ENCODE measurements at places on chromosomes 12 and 14.

DNA sequence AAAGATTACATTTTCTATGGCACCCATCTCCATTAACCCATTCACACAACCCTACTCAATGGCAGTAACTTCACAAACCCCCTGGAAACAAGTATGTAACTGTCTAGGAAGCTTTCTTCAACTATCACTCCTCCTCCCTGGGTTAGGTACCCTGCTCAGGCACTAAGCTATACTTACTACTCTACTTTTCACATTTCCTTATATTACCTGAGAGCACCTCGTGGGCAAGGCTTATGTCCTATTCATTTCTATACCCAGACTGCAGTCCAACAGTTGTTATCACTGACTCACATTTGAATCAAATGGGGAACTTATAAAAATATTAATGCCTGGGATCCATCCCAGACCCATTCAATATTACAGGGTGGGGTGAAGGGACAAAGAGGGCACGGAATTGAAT, 4.6 kb downstream of the PAWR start:
- DNase-seq: no peak

- no peak for DNase-seq
Observed at GRCh38 chr14:99069946-99070345, 202.1 kb downstream of the BCL11B start.

GRCh38 chr12:22310275-22310674, 24.2 kb downstream of the ST8SIA1 start:
- no peak for DNase-seq

DNA sequence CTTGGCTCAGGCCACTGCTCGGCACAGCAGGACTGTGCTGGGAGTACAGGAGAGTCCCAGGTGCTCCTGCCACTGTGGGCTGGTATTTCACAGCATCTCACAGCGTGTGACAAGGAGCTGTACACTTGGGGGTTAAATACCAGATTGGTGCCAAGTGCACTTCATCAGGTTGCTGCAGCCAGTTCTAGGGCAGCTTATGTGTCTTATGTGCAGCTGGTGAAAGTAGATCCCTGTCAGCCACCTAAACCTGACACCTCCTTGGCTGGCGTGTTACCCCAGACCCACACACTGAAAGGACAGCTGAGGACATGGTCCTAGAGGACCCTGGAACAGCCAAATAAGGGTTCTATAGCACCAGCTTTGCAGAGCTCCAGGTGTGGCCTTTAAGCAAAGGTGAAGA, 18.9 kb downstream of the PLEKHH1 start:
- no peak for DNase-seq

- DNase-seq: no peak
Observed at GRCh38 chr12:108667349-108667748, 33.7 kb upstream of the SELPLG start.

DNA sequence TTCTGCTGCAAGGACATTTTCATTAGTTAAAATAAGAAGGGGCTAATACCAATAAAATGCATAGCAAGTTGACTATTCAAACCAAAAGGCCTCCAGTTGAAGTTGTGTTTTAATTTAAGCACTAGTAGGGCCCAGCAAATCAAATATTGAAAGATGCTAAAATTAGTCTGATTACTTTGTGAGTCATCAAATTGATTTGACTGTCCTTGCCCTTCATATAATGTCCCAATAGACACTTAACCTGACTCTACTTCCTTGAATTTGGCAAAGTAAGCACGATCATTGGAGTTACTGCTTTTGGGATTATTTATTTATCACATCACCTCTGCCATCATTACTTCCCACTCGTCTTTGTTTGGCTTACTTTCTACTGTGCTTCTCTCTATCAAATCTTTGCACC, 798.5 kb downstream of the DIO2 start:
- no peak for DNase-seq

- no peak for DNase-seq
Observed at GRCh38 chr14:103453791-103454190, 68.6 kb downstream of the MARK3 start.

- DNase-seq: no peak
Observed at GRCh38 chr12:4152145-4152795, 121.3 kb upstream of the CCND2 start.

DNA sequence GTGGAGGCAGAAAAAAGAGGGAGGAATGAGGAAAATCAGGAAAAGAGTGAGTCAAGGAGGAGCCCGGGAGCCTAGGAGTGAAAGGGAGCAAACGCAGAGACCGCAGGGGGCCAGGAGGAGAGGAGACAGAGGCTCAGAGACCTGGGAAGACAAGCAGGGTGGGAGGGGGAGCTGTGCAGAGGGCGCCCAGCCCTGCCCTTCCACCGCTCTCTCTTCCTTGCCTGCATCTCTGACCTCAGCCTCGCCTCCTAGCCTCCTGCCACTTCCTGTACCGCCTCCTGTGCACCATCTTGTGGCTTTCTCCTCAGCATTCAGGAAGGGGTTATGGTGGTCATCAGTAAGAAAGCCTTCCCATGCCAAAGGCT, 1.3 kb downstream of the CLSTN3 start:
- no peak for DNase-seq

GRCh38 chr12:116665666-116666304, 72.1 kb downstream of the SPRING1 start:
- no peak for DNase-seq

DNA sequence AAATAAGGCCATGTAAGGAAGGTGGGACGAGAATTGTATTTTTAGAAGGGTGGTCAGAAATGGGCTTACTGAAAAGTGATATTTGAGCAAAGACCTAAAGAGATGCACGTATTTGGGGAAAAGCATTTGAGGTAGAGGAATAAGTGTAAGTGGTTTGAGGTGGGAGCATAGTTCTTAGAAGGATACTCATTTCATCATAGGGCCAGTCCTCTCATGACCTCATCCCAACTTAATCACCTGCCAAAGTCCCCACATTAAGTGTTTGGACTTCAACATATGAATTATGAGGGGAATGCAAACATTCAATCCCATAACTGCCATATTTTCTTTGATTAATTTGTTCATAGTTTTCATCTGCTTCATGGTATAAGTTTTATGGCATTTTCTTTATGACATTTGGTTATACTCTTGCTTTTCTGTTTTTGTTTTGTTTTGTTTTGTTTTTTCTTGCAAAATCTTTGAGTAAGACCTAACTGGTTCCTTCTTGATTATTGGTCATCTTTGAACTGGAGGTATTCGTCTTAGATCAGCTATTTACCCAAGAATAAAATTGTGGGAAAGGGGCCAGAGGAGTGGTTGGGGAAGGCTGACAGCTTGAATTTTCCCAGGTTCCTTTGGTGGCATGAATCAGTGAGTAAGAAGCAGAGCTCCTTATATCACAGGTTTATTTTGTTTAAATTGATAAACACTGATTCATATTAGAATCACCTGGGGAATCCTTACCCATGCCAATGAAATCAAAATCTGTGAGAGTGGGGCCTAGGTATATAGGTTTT, 24.2 kb downstream of the GNPNAT1 start:
- no peak for DNase-seq

DNA sequence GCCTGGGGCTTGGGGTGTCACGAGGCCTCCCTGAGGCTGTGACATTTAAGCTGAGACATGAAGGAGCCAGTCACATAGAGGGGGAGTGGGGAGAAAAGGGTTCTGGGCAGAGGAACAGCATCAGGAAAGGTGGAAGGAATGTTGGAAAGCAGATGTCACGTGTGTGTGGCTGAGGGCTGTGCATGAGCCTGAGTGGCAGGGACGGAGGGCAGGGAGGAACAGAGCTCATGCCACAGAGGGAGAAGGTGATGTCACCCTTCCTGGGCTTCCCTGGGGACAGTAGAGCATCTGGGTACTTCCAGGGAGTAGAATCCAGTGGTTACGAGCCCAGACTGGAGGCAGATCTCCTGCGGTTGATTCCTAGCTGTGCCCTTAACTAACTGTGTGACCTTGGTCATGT, 32.0 kb upstream of the JDP2 start:
- no peak for DNase-seq

- DNase-seq: no peak
Observed at GRCh38 chr12:113889891-113890581, 76.1 kb downstream of the RBM19 start.

DNA sequence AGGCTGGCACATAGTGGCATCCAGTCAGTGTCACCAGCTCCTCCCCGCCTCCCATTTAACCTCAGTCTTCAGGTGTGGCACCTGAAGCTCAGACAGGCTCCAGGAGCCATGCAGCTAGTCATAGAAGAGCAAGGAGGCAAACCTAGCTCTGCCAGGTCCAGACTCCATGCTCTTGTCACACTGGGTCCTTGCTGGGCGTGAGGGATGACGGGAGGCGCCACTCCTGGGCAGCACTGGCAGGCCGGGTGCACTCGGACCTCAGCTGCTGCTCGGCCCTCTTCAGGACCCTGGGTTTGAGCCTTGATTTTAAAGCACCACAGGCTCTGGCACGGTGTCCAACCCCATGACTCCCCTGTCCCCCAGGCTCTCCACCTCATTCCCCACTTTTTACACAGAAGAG, 24.1 kb downstream of the ITPK1 start:
- DNase-seq: no peak

DNA sequence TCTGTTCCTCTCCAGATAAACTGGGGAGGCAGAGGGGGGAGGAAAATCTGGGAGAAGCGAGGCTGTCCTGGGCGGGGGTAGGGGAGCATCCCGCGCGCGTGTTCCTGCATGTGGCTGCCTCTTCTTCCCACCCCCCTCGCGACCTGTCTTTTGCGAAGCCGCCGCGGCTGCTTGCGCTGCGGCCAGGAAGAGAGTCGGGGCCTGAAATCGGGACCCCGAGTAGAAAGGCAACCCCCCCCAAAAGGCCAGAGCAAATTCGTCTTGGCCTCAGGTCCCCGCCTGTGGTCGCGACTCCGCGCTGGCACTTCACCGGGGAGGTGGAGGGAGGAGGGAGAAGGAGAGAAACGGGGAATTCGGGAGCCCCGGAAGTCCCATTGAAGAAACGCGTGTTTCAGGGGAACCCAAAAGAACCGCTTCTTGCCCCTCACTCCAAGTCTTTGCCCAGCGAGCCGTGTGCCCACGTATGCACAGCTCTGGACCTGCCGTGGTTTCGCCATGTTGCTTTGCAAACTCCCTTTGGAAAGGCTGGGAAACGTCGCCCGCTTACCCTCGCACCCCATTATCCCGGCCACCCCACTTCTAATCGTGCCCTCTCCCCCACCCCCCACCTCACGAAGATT, 944 bp downstream of the CCND2 start:
- no peak for DNase-seq

GRCh38 chr12:75390156-75390898, 562 bp upstream of the GLIPR1L2 start:
- DNase-seq: no peak

DNA sequence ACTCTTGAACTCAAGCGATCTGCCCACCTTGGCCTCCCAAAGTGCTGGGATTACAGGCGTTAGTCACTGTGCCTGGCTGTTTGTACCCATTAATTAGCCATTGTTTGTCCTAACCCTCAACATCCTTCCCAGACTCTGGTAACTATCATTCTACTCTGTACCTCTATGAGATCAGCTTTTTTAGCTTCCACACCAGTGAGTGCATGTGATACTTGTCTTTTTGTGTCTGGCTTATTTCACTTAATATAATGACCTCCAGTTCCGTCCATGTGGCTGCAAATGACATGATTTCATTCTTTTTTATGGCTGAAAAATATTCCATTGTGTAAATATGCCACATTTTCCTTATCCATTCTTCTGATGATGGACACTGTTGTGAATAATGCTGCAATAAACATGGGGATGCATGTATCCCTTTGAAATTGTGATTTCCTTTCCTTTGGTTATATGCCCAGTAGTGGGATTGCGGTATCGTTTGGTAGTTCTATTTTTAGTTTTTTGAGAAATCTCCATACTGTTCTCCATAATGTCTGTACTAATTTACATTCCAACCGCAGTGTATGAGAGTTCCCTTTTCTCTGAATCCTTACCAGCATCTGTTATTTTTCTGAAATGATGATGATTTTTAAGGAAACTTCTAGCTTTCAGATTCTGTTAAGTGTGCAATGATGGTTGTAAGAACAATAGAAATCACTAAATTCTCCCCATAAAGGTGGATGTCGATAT, 6.7 kb upstream of the PPP4R3A start:
- no peak for DNase-seq

- DNase-seq: no peak
Observed at GRCh38 chr12:104549815-104550480, 93.2 kb downstream of the CHST11 start.

DNA sequence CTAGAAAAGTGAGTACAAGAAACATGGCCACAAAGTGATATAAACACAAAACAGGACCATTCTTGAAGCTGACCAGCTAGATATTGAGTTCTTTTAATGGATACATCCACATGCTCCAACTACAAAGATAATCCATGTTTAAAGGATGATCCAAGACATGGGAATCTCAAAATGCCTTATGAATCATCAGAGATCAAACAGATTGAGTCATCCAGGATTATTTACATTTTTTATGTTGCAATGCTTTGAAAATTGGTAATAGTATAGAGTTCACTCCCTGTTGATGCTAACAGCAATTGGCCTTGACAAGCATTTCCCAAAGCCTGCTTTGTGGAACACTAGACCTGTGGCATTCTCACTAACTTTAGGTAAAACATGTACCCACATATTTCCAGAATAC, 293.0 kb upstream of the TBX3 start:
- DNase-seq: no peak

- DNase-seq: no peak
Observed at GRCh38 chr12:59393506-59393905, 202.3 kb upstream of the SLC16A7 start.

GRCh38 chr14:34937442-34937841, 45.4 kb upstream of the SRP54 start:
- DNase-seq: no peak

DNA sequence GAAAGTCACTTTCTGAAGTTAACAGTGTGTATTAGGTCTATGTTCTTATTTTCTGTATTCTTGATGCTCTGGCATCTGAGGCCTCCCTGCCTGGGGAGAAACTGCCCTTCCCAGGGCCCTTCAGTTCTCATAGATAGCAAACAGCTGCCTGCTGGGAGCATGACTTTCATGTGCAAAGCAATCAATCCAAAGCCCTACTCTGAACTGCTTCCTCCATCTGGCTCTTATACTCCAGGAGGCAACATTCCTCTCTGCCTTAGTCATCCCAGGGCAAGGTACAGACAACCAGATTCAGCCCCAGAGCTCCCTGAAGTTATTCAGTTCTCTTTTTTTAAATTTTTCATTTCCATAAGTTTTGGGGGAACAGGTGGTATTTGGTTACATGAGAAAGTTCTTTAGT, 41.7 kb upstream of the RIN3 start:
- no peak for DNase-seq

DNA sequence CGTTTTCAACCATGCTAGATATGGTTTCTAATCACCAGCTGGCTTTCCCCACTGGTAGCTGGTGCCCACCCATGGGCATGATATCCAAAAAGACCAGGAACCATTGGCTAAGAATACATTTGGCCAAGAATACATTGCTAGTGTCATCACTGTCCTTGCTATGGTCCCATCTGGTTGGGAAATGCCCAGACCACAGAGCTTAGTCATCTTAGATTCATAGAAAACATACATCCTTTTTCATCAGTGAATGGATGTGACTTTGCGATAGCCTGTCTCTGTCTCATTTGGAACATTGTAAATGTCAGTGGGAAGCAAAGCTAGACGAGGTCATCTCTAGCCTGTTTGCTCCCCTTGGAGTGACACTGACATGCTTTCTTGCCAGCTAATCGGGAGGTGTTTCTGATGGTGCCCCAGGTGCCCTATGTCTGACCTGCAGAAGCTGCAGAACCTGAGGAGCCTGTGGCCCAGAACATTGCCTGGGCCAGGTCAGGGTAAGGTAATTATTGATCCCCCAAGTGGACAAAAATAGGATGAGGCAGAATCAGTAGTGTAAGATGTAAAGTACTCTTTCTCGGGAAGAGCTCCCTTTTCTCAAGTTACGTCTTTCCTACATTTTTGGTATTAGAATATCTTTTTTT, 194.8 kb downstream of the SLC41A2 start:
- DNase-seq: no peak
